ENCODE measurements at places on chromosomes 5 and 9. TPM values are rescaled to one million over a fixed set of nuclear protein-coding genes. Genes with fewer than 3 reads are reported as not detected.

- no peak for DNase-seq
Measured at GRCh38 chr5:168600409-168600808, 21.2 kb upstream of the PANK3 start.

DNA sequence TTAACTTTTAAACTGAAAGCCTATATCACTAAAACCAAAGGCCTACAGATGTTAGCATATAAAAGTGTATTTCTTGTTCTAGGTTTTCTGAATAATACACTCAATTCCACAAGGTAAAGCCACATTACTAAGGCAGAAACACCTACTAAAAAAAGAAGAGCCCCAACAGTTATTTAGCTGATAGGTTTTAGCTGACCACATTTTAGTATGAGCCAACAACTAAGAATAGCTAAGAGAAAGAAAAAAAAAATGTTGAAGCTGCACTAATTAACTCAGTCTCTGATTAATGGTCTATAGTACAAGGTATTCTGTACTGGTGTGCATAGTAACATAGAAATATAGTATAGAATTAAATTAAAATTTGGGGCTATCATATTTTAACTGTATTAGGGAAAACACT lies 23.5 kb downstream of the ZFR start:
- no peak for DNase-seq

DNA sequence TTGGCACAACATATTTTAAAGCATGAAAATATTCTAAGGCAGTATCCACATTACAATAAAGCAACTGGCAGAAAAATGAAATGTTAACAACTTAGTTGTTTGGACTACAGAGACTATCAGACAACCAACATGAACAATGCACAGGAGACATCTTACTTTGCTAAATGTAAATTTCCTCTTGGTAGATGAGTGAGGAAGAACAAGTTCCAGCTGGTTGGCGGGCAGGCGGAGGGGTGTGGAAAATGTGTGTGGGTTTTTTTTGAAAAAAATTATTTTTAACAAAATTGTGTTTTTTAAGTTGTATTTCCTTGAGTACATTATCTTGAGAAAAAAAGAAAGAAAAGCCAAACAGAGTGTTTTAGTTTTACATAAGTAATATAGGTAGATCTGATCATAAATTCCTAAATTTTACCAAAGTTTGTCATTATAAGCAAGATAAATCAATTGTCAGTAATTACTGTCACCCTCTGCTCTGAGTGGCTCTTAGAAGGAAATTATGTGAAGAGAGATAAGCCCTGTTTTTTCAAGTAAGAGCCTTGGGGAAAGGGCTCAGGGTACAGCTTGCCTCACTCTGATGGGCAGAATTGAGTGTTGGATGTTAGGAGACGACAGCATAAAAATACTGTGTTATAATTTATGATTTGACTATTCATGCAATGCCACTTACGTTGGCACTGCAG lies 42.5 kb downstream of the TMEM167A start:
- no peak for DNase-seq

The ASPN gene
- not detected for polyA plus RNA-seq

DNA sequence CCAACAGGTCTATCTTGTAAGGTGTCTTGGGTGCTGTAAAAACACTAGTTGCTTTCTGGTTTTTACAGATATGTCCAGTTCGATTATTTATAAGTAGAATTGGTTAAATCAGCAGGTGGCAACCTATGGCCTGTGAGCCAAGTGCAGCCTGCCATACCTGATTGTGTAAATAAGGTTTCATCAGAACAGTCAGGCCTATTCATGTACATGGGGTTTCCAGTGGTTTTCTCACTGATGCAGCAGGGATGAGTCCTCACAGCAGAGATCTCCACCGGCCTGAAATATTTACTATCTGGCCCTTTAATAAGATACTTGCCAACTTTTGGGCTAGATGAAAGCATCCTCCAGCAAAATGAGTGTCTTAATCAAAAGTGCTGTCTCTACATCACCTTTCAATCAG lies 132.9 kb upstream of the ICE1 start:
- DNase-seq = no peak

The CNTNAP3B gene
- not detected for polyA plus RNA-seq

- no peak for DNase-seq
Measured at GRCh38 chr5:173919443-173919842, 31.3 kb downstream of the CPEB4 start.

GRCh38 chr5:54117957-54118356 lies 192.4 kb downstream of the ARL15 start:
- no peak for DNase-seq

GRCh38 chr9:122226758-122227574 lies 1.8 kb downstream of the LHX6 start:
- peak; percentile 19 for DNase-seq

The CAAP1 gene
- 12.8 TPM for polyA plus RNA-seq

The PCDHGA5 gene
- polyA plus RNA-seq = not detected

DNA sequence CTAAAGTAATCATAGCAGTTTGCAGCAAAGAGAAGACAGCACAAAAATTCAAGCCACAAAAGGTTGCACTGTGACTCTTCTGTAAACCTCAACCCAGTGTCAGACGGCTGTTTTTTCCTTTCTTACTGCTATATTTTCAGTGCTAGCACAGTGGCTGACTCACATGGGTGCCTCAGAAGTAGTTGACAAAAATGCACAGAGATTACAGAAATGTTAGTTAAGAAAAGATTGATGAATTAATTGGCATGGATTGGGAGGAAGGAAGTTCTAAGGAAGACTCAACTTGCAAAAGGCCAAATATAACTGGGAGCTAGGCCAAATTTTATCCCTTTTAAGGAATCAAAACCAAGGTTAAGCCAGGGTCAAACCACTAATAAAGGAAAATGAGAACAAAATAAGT lies 43.7 kb upstream of the ITGA1 start:
- DNase-seq = peak; percentile 36

The CYLC2 gene
- polyA plus RNA-seq = not detected

- DNase-seq = no peak
Measured at GRCh38 chr5:58019614-58020013, 440.3 kb downstream of the PLK2 start.

DNA sequence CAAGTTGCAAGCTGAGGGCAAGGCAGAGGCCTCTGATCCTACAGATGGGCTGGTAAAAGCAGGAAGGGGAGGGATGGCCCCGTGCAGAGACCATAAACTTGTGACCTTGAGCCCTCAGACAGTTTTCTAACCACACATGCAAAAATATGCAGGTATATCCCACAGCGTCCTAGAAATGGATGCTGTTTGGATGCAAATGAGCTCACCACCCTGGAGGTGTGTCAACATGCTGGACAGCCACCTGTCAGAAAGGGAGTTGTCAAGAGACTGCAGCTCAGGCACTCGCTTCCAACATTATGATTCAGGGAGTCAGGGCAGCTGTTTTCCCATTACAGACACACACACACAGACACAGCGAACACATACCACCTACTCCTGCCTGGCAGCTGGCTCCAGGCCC lies 97.3 kb upstream of the PANK3 start:
- no peak for DNase-seq

GRCh38 chr9:69273161-69273560 lies 51.9 kb upstream of the ENTREP1 start:
- no peak for DNase-seq

The SPATA31C1 gene
- not detected for polyA plus RNA-seq

The RHOBTB3 gene
- polyA plus RNA-seq = 4.6 TPM

The TRIM7 gene
- 0.28 TPM for polyA plus RNA-seq

The BNIP1 gene
- 19.6 TPM for polyA plus RNA-seq

GRCh38 chr5:92613546-92613945 lies 967.5 kb downstream of the NR2F1-AS1 start:
- no peak for DNase-seq

The SV2C gene
- polyA plus RNA-seq = not detected

The GPR151 gene
- not detected for polyA plus RNA-seq

The ANKRD31 gene
- 0.22 TPM for polyA plus RNA-seq

DNA sequence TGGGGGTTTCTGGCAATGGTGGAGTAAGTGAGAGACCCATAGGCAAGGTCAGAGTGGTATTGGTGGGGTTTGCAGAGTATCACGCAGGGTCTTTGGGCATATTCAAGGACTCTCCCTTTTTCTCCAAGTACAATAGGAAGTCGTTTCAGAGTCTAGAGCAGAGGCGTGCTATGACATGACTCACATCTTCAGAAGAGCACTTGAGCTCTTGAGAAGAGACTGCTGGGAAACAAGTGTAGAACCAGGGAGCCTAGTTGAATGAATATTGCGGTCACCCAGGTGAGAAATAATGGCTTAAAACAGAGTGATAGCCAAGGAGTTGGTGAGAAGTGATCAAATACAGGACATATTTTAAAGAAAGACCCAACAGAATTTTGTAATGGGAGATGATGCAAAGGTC lies 813.4 kb downstream of the TLE1 start:
- DNase-seq = no peak

GRCh38 chr9:121486043-121486442 lies 13.6 kb downstream of the GGTA1 start:
- no peak for DNase-seq

- no peak for DNase-seq
Measured at GRCh38 chr5:82259172-82259800, 18.9 kb downstream of the RPS23 start.

GRCh38 chr5:92687821-92688722 lies 892.9 kb downstream of the NR2F1-AS1 start:
- DNase-seq = no peak

The KIF4B gene
- not detected for polyA plus RNA-seq

DNA sequence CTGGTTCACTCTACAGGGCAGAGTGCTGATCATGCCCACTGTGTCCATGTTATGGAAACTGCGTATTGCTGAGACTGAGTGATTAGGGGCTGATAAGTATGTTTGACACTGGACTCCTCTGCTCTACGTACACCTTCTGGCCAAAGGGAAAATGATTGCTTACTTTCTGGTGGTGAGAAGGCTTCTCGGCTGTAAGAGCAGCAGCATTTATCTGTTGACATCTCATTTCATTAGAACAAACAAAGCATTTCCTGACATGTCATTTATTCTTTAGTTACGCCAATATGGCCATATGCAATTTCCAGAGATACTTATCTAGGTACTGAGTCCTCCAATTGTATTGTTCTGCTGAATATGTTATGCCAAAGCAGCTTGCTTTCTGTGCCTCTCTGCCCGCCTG lies 5.6 kb downstream of the FAXDC2 start:
- no peak for DNase-seq

The PCDHB10 gene
- polyA plus RNA-seq = not detected

DNA sequence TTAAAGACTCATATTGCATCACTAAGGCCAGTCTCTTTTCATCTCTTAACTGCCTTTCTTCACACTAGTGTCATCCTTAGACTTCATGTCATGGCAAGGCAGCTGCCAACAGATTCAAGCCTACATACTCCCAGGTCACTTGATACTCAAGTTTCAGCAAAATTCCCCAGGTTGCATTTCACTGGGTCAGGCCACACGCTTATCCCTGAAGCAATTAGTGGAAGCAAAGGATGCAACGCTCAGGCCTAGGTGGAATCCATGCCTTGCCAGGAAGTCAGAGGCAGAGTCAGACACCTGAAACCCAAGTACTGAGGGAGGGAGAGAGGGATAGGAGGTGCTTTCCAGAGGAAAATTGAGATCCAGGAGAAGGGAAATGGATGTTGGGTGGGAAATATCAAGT lies 28.9 kb downstream of the YIPF5 start:
- DNase-seq = no peak

DNA sequence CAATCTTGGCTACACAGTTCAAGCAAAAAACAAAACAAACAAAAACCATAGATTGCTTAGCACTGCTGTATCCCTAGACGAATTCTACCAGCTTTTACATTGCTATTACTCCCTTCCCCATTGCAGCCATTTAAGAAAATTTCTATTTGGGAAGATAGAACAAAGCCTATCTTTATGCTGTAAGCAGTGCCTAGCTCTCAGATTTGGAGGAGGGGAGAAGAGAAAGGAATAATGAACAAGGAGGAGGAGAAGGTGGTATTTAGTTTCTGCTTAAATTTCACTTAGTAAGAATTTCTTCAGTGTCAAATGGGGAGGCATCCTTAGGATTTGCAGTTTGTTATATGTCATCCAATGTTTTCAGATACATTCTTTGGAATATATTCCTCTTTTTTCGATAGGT lies 16.2 kb upstream of the TLE1 start:
- DNase-seq = no peak

DNA sequence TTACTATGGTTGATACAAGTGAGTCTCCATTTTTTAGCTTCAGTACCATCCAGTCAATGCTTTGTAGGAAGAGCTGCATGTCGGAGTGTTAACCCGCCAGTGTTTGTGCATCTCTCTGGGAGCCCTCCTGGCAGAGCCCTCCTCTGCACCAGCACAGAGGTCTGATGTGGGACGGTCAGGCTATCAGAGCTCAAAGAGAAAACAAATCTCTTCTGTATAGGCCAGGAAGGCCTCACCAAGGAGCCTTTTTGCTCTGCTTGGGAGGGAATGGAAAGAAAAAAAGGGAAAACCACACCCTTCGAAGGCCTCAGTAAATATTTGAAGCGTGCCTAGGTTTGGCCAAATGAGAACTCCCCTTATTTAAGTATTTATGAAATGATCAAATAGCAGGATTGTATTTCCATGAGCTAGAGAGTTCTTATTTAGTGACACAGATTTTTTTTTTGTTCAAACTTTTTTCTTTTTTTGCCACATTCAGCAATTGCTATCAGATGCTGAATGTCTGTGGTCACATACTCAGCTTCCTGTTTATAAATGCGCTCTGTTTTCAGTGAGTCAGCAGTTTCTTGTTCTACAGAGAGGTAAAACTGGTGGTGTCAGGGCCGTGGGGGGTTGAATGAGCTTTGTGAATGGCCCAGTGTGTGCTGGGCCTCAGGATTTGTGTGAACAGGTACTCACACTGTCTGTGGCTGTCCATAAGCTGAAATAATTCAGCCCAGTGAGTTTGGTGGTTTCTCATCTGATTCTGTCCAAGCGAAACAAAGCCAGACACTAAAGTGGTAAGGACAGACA lies 226.6 kb downstream of the SNX18 start:
- DNase-seq = peak; percentile 55

DNA sequence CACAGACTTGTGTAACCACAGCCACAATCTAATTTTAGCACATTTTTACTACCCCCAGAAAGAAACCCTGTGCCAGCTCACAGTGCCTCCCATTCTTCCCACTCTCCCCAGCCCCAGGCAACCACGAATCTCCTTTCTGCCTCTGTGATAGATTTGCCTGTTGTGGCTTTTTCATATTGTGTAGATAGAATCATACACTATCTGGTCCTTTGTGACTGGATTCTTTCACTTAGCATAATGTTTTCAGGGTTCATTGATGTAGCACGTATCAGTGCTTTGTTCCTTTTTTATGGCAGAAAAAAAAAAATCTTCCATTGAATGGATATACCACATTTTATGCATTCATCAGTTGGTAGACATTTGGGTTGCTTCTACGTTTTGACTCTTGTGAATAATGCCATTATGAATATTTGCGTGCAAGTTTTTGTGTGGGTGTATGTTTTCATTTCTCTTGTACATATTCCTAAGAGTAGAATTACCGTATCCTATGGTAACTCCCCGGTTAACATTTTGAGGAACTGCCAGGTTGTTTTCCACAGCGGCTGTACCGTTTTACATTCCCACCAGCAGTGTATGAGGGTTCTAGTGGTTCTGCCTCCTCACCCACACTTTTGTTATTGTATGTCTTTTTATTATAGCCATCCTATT lies 64.5 kb downstream of the RCL1 start:
- DNase-seq = no peak

- no peak for DNase-seq
Measured at GRCh38 chr5:180003127-180003526, 68.4 kb downstream of the RNF130 start.

The FBN2 gene
- polyA plus RNA-seq = not detected

The IRX2 gene
- polyA plus RNA-seq = not detected

The BTNL3 gene
- not detected for polyA plus RNA-seq

Data from naive thymus-derived CD4-positive, alpha-beta T cell (primary cell).